ENCODE measurements at places on chromosomes 3 and 15. TPM values are rescaled to one million over a fixed set of nuclear protein-coding genes. Genes with fewer than 3 reads are reported as not detected.

DNA sequence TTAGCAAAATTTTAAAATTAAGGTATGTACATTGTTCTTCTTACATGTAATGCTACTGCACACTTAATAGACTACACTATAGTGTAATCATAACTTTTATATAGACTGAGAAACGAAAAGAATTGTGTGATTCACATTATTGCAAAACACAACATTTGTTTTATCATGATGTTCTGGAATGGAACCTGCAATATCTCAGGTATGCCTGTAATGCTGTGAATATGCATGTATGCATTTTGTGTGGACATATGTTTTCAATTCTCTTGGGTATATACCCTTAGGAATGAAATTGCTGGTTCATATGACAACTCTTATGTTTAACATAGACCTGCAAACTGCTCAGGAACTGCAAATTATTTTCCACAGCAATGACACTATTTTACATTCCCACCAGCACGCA, 38.6 kb upstream of the TJP1 start:
- H3K27me3 ChIP-seq, result no peaks in the 10 kb centered on the region
- no peak for DNase-seq
- no peak overlapping the region for H3K4me3 ChIP-seq

GRCh38 chr3:10888518-10889090, 72.6 kb downstream of the SLC6A11 start:
- no peaks in the 10 kb centered on the region for H3K4me1 ChIP-seq
- no peaks in the 10 kb centered on the region for H3K36me3 ChIP-seq
- no peak overlapping the region for H3K27ac ChIP-seq
- H3K4me3 ChIP-seq, result no peak overlapping the region

DNA sequence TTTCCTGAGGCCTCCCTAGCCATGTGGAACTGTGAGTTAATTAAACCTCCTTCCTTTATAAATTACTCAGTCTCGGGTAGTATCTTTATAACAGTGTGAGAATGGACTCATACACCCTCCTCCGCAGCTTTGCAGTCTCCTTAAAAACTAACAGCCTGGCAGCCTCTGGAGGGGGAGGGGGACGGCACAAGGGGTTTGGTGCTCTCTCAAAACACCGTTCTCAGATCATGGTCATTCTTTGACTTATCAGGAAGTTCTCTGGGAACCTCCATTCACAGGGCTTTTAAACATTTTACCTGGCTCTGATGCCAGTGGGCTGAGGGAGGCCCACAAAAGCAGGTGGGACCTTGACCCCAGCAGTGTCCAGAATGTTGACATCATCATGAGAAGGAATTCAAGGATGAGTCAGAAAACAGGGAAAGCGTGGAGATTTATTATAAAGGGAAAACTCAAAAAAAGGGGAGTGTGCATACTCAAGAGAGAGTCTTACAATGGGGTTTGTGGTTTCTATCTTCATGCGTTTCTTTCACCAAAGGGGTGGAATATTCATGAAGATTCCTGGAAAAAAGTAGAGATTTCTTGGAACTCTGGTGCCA, 43.9 kb downstream of the ONECUT1 start:
- H3K27me3 ChIP-seq, result no peaks in the 10 kb centered on the region
- H3K36me3 ChIP-seq, result no peaks in the 10 kb centered on the region
- H3K4me1 ChIP-seq, result no peaks in the 10 kb centered on the region
- H3K4me3 ChIP-seq, result no peak overlapping the region
- DNase-seq, result no peak

GRCh38 chr3:45955017-45955647, 11.9 kb downstream of the CXCR6 start:
- DNase-seq, result no peak
- no peaks in the 10 kb centered on the region for H3K27me3 ChIP-seq
- H3K36me3 ChIP-seq, result peaks cover 88% of the 10 kb centered on the region
- H3K4me1 ChIP-seq, result peaks cover 53% of the 10 kb centered on the region
- no peak overlapping the region for H3K27ac ChIP-seq
- H3K4me3 ChIP-seq, result no peak overlapping the region

DNA sequence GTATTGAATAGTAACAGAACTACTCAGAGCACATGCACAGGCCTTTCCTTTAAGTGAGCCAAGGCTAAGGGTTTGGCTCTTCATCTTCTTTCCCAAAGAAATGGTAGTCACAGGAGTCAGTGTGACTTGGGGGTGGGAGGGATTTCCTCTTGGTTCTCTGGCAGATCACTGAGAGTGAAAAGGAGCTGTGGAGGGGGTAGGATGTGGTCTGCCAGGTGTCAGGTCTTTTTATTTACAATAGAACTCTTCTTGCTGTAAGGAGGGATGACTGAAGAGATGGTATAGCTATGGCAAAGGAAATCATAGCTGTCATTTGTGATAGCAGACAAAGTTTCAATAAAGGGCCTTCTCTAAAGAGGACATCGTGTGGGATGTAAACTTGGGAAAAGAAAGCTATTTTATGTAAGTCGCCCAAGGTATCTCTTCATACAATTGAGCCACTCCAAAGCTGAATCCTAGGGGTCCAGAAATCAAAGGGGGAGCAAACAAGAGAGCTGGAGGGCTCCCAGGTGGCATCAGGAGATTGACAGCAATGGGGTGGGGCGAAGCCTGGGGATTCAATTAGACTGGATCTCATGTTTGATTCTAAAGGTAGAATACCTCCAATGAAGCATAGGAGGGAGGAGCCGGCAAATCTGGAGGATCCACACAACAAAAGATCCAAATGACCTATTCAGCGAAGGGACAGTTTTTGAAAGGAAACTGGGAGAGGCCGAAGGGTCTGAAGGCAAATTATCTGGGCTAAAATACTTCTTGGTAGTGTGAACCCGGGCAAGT, 20.0 kb upstream of the CHD2 start:
- H3K4me1 ChIP-seq, result peaks cover 45% of the 10 kb centered on the region
- no peaks in the 10 kb centered on the region for H3K36me3 ChIP-seq
- H3K4me3 ChIP-seq, result peak overlapping the region; percentile 14
- peak; percentile 53 for DNase-seq
- H3K27me3 ChIP-seq, result no peaks in the 10 kb centered on the region

- no peak for DNase-seq
- H3K27me3 ChIP-seq, result no peaks in the 10 kb centered on the region
- no peak overlapping the region for H3K27ac ChIP-seq
These were observed 334.5 kb downstream of the SOX2 start for GRCh38 chr3:182046166-182046764.

DNA sequence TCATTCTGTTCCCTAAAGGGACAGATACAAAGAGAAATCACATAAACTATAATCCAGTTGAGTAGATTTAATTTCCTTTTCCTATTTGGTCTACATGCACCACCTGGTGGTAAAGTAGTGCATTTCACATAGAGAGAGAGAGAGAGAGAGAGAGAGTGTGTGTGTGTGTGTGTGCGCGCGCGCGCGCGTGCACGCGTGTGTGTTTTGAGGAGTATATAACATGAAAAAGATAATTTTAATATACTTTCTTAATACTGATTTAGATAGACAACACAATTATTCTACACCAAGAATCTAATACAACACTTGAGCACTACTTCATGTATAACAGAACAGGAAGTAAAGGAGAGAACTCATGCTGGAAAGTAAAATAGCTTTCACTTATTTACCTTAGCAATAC, 1.1 kb upstream of the FGF7 start:
- H3K4me3 ChIP-seq, result no peak overlapping the region
- no peaks in the 10 kb centered on the region for H3K27me3 ChIP-seq
- DNase-seq, result peak; percentile 43
- H3K27ac ChIP-seq, result no peak overlapping the region
- H3K4me1 ChIP-seq, result no peaks in the 10 kb centered on the region
- H3K36me3 ChIP-seq, result no peaks in the 10 kb centered on the region

CHL1 gene
- not detected for total RNA-seq

DNA sequence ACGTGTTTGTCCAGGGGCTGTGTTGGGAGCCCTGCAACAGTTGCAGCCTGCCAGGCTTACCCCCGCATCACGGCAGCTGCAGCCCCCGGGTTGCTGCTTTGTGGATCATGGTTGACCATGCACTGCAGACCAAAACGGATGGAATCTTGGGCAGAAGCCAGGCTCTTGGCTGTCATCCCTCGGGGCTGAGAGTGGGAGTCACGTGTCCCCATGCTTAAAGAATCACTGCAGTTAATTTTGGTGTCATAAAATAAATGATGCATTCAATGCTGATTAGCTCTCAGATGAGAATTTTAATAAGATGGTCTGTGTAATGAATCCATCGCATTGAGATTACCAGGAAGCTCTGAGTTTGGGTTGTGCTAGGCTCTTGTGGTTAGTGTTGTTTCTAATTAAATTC, 115.6 kb downstream of the CHDH start:
- no peak overlapping the region for H3K4me3 ChIP-seq
- H3K36me3 ChIP-seq, result no peaks in the 10 kb centered on the region
- DNase-seq, result no peak
- H3K4me1 ChIP-seq, result no peaks in the 10 kb centered on the region
- no peak overlapping the region for H3K27ac ChIP-seq

CIB2 gene
- total RNA-seq, result 2.3 TPM

- H3K27ac ChIP-seq, result no peak overlapping the region
- no peak overlapping the region for H3K4me3 ChIP-seq
- no peaks in the 10 kb centered on the region for H3K4me1 ChIP-seq
- no peak for DNase-seq
These were observed 167.6 kb downstream of the PYDC2 start for GRCh38 chr3:191628571-191628970.

DNA sequence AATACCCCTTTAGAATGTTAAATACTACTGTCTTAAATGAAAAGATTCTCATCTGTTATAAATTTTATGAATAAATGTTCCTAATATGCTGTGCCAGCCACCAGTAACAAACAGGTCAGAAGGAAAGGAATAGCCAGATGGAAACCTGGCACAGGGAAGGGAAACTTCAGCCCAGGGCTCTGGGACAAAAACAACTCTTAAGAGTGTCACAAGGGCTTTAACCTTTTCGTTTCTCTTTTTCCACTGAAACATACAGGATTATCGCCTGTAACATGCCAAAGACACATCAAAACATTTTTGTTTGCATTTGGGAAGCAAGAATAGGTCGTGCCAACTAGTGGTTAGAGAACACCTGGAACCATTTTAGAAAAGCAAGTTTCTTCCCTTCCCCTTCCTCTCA, 109.0 kb upstream of the NEDD4 start:
- H3K27ac ChIP-seq, result no peak overlapping the region
- H3K36me3 ChIP-seq, result peaks cover 12% of the 10 kb centered on the region
- DNase-seq, result no peak
- no peaks in the 10 kb centered on the region for H3K4me1 ChIP-seq

P3H2 gene
- not detected for total RNA-seq

DNA sequence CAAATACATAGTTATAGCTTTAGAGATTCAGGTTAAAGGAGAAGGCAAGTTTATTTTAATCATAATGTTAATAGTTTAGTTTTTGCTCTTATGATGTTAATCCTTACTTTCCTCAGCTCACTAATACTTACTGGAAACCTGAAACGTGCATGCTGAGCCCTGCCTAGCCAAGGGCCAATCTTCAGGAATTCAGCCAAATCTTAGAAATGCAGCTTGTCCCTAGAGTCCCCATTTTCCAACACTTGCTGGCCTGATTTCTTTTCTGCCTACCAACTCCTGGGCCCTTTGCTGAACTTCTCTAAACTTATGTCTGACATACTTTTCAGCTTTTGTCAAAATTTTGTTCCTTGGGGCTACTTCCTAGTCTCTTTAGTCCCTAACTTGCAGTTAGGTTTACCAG, 22.8 kb downstream of the BCHE start:
- H3K4me1 ChIP-seq, result no peaks in the 10 kb centered on the region
- no peak overlapping the region for H3K4me3 ChIP-seq
- no peaks in the 10 kb centered on the region for H3K36me3 ChIP-seq
- no peak for DNase-seq
- H3K27me3 ChIP-seq, result no peaks in the 10 kb centered on the region
- no peak overlapping the region for H3K27ac ChIP-seq

PIF1 gene
- total RNA-seq, result 14.6 TPM

DNA sequence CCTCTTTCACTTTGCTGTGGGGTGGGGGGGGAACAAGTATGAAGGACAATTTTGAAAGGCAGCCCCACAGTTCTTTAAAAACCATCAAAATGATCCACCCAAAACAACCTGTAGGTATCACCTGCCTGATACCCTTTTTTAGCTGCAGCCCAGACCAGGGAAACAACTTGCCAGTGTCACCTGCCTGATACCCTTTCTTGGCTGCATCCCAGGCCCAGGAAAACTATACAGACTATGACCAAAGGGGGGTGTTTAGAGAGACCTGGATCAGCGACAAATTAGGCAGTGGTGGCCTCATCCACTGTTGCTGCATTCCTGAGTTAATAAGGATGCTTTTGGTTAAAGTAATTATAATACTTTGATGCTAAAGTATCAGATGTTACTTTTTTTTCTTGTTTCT, 122.0 kb downstream of the VPS13C start:
- H3K27me3 ChIP-seq, result no peaks in the 10 kb centered on the region
- H3K27ac ChIP-seq, result no peak overlapping the region
- peaks cover 13% of the 10 kb centered on the region for H3K36me3 ChIP-seq
- no peak overlapping the region for H3K4me3 ChIP-seq
- H3K4me1 ChIP-seq, result no peaks in the 10 kb centered on the region

- peaks cover 9% of the 10 kb centered on the region for H3K4me1 ChIP-seq
- no peaks in the 10 kb centered on the region for H3K36me3 ChIP-seq
- no peak for DNase-seq
- no peak overlapping the region for H3K27ac ChIP-seq
- H3K4me3 ChIP-seq, result no peak overlapping the region
These were observed 31.8 kb downstream of the CYP8B1 start for GRCh38 chr3:42843713-42844411.

TRPM1 gene
- not detected for total RNA-seq

SLC15A2 gene
- 0.91 TPM for total RNA-seq

- DNase-seq, result no peak
- H3K4me1 ChIP-seq, result no peaks in the 10 kb centered on the region
- H3K36me3 ChIP-seq, result no peaks in the 10 kb centered on the region
- no peaks in the 10 kb centered on the region for H3K27me3 ChIP-seq
- no peak overlapping the region for H3K27ac ChIP-seq
These were observed 493.6 kb upstream of the ADAMTS9 start for GRCh38 chr3:65181391-65181871.

GRCh38 chr15:100788418-100789105, 91.1 kb upstream of the ALDH1A3 start:
- no peak overlapping the region for H3K4me3 ChIP-seq
- no peak overlapping the region for H3K27ac ChIP-seq
- no peak for DNase-seq
- H3K36me3 ChIP-seq, result no peaks in the 10 kb centered on the region

- no peak overlapping the region for H3K4me3 ChIP-seq
- no peaks in the 10 kb centered on the region for H3K36me3 ChIP-seq
- no peak for DNase-seq
- H3K27me3 ChIP-seq, result no peaks in the 10 kb centered on the region
These were observed 195.6 kb downstream of the ZBBX start for GRCh38 chr3:167184511-167184910.

MRAS gene
- 0.38 TPM for total RNA-seq

All from CD8-positive, alpha-beta memory T cell (primary cell).